ENCODE measurements at places on chromosomes 2 and 18.

DNA sequence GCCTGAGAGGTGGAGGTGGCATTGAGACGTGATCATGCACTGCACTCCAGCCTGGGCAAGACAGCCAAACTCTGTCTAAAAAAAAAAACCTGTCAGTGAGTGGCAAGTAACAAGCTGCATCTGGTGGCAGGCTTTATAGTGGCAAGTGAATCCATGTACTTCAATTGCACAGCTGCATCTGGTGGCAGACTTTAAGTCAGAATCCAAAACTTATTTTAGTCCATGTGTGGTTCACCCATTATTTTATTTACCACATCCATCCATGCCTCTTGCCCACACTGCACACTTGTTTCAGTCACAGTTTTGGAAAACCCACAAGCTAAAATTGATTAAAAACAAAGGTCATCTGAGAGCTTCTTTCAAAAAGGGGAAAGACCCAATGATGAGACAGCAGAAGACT, 1636.4 kb upstream of the NXPH2 start:
- DNase-seq = no peak

- DNase-seq = no peak
These were observed 21.2 kb downstream of the STAMBP start for GRCh38 chr2:73850009-73850408.

DNA sequence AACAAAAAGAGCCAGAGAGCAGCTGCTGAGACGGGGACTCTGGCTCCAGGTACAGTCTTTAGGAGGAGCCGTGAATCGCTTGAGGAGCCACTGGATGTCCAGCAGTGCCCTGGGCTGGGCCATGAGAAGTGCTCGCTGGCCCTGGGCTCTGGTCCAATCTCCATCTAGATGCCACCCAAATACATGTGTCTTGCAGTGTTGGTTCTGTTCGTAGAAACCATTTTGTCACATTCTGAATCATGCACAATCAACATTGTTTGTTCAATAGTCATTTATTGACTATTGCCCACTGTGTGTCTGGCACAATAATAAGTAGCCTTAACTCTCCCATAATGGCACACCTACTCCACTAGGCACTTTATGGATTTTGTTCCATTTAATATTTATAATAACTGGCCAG, 26.1 kb downstream of the TYMS start:
- DNase-seq = no peak

DNA sequence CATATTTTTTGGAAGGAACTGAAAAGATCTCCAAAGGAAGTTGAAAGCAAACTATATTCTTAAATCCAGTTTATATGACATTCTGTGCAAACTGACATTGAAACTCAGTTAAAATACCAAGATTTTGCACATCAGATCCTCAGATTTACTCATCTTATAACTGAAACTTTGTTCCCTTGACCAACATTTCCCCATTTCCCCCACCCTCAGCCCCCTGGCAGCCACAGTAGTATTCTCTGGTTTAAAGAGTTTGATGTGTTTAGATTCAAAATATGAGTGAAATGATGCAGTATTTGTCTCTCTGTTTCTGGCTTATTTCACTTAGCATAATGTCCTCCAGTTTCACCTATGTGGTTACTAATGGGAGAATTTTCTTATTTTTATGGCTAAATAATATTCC, 99.2 kb upstream of the ITGA4 start:
- DNase-seq = no peak

DNA sequence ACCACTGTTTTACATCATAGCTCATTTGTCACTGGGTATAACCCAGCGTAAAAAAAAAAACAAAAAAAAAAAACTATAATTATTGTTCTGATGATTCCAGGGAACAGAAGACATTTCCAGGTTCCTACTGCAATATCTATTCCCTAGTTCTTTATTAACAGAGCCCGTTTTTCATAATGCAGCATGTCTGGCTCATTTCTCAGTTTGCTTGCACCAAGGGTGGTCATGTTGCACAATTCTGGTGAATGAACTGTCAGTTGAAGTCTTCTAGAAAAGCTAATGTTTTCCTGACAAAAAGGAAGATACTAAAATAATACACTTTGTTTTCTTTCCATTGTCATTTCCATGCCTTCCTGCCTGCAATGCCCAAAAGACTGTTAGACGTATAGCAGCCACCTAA, 180.1 kb downstream of the RDH14 start:
- no peak for DNase-seq

DNA sequence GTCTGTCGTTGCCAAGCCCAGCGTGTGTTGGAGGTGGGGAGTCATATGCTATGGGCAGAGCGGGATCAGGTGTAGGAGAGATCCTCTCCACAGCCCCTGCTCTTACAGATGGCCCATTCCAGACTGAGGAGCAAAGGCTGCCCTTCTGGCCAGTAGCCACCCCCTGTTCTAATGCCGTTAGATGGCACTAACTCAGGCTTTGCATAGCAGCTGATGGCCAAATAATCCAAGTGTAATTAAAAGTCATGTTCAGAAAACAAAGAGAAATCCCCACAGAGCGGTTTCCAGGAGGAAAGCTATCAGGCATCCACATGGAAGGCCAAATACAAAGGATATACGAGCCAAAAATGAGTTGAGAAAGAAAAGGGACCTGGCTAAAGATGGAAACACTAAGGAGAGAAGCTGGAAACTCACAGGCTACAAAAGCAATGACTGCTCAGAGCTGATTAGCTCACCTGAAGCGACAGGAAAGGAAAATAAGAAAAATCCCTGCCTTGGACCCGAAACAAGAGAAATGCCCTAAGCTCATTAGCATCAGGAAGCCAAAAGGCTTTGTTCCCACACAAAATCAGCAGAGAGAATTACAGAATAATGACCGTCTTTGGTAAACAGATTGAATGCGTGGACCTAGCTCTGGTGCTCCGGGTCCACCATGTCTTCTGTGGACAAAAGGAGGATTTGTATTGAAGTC, 1002.4 kb upstream of the KLHL29 start:
- no peak for DNase-seq

- DNase-seq = no peak
These were observed 438.6 kb downstream of the TXNL1 start for GRCh38 chr18:56199580-56200330.

GRCh38 chr2:218645126-218645525, 14.3 kb downstream of the ZNF142 start:
- DNase-seq = no peak

DNA sequence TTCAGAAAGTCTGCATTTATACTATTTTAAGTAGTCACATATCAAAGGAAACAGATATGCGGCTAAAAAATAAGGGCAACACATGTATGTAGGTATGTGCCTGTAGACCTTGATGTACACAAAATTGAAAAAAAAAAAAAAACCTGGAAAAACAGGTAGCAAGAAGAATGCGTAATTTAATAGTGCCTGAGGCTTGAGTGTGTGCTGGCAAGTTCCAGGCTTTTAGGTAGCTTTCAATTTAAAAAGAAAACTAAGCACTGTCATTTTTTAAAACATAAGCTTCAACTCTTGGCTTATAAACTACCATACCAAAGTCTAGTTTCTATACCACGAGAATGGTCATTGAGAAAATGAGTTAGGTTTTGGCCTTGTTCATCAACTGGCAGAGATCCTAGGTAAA, 72.3 kb downstream of the OTX1 start:
- no peak for DNase-seq

- no peak for DNase-seq
These were observed 83.2 kb downstream of the DDX1 start for GRCh38 chr2:15674637-15675455.

- DNase-seq = no peak
These were observed 2.9 kb downstream of the RHBDD1 start for GRCh38 chr2:226838722-226839121.

DNA sequence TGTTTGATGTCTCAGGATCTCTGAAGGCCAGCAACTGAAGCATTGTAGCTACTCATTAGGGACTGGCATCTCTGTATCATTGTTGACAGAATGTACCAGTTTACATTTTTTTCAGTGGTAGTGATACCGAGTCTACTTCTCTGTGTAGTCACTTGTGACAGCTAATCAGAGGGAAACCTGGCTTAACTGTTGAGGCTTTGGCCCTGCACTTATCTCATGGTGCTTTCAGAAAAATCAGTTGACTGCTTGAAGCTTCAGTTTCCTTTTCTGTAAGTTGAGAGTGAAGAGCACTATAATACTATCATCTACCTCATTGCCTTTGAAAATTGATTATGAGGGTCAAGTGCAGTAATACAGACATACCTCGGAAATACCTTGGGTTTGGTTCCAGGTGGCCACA, 90.0 kb downstream of the COMMD1 start:
- DNase-seq = no peak

GRCh38 chr2:48566592-48567310, 36.8 kb downstream of the STON1 start:
- DNase-seq = no peak

DNA sequence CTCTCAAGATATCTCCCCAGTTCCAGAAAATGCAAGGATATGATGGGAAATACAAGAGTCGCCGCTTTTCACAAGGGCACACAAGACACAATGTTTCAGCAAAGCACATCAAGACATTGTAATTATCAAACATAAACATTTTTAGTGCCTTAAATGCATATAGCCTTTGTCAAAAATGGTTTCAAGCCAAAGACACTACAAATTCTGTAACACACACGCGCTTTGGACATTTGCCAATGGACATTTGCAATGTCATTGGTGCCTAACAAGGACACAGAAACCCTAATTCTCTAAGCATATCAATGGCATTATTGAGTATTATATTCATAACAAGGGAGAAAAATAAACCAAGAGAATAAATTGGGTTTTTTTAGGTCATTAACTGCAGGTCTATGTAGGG, 16.1 kb downstream of the ADD2 start:
- DNase-seq = no peak

DNA sequence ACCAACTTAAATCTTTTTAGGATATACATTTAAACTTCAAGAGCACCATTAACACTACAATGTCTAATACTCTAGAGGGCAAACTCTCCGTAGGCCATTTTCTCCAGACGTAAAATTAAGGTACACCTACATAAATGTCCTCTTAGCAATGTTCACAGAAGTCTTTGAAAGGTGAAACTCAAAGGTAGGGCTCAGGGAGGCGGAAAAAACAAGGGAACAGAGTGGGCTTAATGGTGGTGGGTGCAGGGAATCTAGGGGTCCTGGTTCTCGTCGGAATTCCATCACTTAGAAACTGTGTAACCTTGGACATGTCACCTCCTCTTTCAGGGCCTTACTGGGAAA, 668 bp downstream of the NFU1 start:
- DNase-seq = no peak

- DNase-seq = no peak
These were observed 192.1 kb upstream of the ID2 start for GRCh38 chr2:8489751-8490150.

DNA sequence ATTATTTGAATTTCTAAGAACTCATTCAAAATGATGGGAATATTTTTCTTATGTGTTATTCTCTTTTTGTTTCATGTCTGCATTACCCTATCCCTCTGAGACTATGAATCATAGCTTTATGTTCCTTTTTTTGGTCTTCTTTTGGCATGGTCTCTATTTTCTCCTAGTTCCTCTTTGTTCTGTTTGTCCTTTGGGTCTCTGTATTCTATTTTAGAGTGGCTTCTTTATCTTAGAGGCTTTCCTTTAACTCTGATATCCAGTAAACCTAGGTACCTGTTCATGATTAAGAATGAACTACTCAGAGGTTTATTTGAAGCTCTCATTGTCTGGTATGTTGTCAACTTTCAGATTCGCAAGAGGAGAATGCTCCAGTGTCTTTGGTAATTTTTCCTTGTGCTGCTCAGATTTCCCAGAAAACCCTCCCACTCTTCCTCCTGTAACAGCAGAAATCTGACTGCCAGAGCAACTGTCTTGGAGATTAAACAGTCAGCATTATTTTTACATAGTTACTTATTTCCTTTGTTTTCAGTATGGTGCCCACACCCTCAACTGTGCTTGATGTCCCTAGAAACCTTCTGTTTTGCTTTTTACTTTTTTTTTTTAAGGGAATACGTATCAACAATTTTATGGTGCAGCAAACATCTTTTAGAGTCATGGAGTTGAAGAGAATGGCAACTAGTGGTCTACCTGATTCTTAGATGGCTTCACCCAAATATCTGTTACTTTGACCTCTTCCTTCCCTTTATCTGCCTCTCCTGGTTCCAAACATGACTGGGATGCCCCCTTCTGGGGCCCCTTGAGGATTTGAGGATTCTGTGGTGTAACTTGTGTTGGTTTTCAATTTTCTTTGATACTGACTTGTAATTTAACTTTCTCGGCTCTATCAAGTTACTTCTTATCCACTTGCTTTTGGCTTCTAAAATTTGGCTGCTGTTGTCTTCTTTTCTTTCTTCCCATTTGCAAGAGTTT, 92.0 kb downstream of the DPP10 start:
- no peak for DNase-seq

- DNase-seq = no peak
These were observed 83.9 kb downstream of the PAX3 start for GRCh38 chr2:222214885-222215284.

DNA sequence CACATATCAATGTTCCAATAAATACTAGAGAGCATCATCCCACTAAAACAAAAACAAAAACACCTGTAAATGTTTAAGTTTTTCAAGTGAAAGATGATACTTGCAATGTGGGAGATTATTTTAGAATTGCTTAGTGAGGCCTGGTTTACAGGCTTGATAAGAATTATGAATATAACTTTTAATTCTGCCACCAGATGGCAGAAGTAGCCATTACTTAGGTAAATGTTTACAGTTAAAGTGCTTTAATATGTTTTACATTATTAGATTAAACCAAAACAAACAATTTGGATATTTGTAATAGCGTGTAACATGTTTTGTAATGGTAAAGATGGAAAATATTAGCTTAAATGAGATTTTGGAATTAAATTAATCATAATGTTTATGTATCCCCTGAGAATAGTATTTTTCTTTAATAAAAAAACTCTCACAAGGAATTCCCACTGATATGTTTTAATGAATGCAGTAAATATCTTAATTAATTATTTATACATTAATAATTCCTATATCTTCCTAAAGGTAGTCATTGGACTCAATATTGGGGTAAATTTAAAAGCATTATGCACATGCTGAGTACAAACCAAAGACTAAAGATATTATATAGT, 522.0 kb downstream of the SPAG16 start:
- no peak for DNase-seq

GRCh38 chr2:54423213-54423612, 32.9 kb upstream of the SPTBN1 start:
- no peak for DNase-seq

GRCh38 chr18:23958036-23958435, 56.5 kb upstream of the TTC39C start:
- no peak for DNase-seq

DNA sequence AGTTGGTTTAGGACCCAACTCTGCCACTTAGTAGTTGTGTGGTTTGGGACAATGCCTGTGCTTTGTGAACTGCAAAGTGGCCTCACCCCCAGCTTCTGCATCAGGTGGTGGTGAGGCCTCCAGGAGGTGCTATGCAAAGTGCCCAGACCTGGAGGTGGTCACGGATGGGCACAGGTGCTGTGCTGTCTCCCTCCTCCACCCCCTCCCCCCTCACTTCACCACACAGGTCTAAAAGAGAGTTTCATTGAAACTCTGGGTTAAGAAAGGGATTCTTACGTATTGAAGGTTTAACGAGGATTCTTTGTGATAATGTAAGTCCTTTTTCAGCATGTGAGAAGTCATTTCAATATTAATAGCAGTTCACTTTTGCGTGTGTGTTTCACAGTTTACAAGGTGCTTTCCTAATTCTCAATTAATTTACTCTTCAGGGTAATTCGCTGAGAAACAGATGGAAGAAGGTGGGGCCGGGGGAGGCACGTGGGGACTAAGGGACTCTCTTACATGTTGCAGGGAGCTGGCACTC, 369.9 kb downstream of the LPIN1 start:
- DNase-seq = no peak

GRCh38 chr2:203759690-203760365, 53.4 kb downstream of the CD28 start:
- no peak for DNase-seq

Data from esophagus squamous epithelium (tissue), 5 donors.